ENCODE measurements at places on chromosomes 12 and 14. TPM values are rescaled to one million over a fixed set of nuclear protein-coding genes. Genes with fewer than 3 reads are reported as not detected.

DNA sequence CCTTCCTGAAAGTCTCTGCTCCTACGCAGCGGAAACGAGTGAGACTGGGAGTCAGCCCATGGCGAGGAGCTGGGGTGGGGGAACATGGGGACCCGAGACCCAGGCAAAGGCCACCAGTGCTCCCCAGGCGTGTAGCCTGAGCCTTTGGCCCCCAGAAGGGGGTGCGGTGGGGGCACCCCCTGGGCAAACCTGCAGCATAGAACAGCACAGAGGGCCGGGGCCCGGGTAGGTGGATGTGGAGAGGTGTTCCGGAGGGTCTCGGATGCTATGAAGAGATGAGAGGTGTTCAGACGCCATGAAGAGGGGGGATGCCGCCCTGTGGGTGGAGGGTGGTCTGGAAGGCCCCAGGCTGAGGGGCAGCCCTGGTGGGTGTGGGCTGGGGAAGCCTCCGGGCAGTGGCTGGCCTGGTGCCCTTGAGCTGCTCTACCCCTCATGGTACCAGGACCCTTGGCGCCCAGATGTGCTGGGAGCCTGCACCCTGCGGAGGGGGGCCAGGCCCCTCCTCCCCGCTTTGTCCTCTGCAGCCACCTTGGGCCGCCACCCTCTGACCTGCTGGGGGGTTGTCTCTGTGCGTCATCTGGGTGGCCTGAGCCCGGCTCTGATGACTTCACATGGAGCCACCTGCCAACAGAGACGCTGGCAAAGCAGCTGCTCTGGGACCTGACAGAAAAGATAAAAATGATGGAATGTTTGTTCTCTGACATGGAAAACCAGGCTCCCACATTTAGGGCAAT lies 83.4 kb downstream of the KIF26A start:
- no peak for DNase-seq

- DNase-seq, result no peak
These were observed 81.9 kb upstream of the REP15 start for GRCh38 chr12:27614386-27614785.

DNA sequence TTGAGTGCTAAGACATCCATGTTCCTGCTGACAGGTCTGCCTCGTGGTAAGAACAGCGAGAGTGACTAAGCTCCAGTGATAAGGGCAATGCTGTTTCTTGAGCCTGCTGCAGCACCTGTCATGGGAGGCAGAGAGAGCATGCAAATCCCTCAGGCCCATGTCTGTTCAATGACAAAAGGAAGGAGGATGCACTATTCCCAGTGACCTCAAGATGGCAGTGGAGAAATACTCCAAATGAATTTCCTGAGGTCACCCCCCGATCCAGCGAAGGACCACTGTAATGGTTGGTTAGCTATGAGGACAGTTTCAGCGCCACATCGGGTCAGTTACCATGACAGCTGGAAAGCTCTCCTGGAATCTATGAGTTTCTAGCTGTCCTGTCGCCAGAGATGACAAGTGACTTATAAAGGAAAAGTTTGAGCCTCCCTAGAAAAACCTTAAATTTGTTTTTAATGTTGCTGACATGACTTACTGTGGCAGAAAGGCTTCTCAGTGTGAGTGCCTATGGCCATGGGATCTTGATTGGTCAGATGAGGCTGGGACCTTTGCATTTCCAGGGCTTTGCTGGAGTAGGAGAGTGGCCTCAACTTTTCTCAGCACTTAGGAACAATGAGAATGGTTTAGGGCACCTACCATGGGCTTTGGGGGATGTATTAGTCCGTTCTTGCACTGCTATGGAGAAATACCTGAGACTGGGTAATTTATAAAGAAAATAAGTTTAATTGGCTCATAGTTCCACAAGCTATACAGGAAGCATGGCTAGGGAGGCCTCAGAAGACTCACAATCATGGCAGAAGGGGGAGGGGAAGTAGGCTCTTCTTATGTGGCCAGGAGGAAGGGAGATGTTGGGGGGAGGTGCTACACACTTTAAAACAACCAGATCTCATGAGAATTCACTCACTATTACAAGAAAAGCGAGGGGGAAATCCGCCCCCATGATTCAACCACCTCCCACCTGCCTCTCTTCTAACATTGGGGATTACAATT lies 88.0 kb upstream of the TMEM260 start:
- no peak for DNase-seq

DNA sequence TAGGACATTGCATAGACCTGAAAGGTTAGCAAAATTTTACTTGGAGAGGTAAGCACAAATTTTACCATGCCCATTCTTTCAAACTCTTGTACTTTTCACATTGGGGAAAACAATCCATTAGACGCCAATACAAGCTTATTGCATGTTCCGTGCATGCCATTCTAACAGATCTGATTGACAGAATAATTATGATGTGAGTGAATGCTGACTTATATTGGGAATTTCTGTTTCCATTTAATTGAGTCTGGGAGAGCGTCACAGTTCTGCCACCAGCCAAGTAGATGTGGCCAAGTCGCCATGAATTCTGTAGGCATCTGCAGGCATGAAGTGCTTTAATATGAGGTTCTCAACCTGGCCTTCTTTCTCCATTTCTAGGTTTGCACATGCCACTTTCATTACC lies 1097.4 kb downstream of the VRK1 start:
- DNase-seq, result no peak

DNA sequence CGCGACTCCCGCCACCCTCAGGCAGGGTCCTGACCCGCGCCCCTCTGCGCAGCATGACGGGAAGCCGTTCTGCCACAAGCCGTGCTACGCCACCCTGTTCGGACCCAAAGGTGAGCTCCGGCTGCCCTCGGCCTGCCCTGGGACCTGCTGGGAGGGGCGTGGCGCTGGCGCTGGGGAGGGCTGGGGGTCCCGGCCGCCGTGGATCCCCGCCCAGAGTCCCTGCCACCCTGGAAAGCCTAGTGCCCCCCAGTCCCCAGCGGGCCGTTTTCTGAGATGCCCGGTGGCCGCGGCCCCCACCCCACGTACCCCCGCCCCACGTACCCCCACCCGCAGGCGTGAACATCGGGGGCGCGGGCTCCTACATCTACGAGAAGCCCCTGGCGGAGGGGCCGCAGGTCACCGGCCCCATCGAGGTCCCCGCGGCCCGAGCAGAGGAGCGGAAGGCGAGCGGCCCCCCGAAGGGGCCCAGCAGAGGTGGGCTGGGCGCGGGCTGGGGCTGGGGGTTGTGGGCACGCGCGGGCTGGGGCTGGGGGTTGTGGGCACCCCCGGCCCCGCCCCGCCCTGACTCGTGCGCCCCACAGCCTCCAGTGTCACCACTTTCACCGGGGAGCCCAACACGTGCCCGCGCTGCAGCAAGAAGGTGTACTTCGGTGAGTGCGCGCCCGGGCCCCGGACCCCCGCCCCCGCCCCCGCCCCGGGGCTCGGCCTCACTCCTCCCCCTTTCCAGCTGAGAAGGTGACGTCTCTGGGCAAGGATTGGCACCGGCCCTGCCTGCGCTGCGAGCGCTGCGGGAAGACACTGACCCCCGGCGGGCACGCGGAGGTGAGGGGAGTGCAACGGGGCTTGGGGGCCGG lies 4.0 kb downstream of the CRIP2 start:
- no peak for DNase-seq

- DNase-seq, result no peak
These were observed 86.9 kb downstream of the SPTSSA start for GRCh38 chr14:34374998-34375740.

DNA sequence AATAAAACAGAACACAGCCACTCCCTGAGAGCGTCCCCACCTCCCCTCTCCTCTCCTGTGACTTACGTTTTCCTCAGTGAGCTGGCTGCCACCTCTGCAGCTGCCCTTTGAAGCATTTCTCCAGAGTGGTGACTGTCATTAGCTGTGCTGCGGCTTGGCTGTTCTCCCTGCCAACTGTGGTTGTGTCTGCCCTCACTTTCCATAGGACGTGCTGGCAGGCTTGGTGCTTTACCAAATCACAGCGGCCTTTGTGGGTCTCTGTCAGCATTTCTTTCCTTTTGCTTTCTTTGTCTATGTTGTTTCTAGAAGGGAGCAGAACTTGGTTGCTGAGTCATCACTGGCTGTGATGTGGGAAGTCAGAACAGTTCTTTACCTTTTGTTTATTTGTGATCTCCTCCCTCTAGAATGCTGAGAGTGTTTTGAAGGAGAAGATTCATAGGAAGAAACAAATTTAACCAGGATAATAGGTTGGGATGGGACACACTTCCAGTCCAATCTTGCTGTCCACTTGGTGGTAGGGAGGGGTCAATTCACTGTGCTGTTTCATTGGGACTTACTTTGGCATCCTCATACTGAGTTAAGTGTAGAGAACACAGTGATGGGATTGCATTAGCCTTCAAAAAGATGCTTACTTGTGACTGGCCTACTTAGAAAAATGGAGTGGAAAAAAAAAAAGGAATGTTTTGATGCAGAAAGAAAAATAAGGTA lies 88.2 kb downstream of the TMX1 start:
- no peak for DNase-seq

DNA sequence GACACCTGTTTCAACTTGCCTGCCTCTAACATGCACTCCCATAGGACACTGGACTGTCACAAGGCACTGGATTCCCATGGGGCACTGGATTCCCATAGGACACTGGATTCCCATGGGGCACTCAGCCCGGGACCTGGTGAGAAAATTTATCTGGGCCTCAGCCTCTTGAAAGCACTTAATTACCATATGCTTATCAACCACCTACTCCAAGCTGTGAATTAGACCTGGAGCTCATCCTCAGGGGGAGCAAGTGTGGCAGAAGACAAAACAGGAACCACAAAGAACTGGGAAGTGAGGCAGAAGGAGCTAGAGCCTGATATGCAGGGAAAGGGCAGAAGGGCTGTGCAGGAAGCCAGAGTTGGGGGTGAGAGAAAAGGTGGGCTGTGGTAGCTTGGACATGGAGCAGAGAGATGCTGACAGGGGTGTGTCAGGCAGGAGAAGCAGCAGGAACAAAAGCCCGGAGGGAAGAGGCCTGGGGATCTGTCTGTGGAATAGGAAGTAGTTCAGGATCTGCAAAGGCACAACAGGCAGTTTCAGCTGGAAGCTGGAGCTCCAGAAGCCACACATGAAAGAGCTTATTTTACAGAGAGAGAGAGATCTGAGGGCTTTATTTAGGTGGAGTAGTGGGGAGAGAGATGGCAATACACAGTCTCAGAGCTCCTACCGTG lies 3.1 kb downstream of the KRT82 start:
- DNase-seq, result no peak

The CYP27B1 gene
- total RNA-seq, result not detected

DNA sequence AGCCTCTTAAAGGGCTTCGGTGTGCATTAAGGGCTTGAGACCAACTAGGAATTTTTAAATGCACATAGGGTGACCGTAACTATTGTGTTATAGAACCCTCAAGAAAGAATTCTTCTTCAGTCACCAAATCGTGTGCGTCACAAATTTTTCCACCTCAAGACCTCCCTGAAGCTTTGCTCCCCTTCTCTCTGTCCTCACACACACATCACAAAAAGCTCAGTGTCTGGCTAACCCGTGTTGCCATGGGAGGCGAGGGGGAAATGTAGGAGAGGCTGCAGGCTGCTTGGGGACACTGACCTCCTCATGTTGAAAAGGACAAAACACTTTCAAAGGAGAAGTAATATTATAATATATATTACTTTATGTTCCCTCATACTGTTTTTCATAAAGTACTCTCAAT lies 10.6 kb downstream of the SSPN start:
- DNase-seq, result no peak

The RNASE3 gene
- not detected for total RNA-seq

The PIANP gene
- total RNA-seq, result not detected

The RPL10L gene
- total RNA-seq, result not detected

GRCh38 chr12:111099186-111099585 lies 178.8 kb upstream of the MYL2 start:
- no peak for DNase-seq

DNA sequence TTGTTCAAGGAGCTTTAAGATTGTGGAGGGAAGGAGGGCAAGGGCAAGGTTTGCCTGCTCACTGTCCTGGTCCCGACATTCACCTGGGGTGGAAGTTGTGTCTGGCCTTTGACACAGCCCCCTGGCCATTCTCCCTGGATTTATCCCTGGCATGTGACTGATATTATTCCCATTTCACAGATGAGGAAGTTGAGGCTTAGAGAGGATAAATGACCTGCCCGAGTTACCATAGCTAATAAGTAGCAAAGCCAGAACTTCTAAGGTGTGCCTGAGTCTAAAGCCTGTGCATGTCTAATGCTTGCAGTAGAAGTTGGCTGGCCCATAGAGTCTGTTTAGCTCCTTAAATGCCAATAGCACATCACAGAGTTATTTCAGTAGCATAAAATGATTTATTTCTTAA lies 720 bp upstream of the FGF6 start:
- DNase-seq, result no peak

- DNase-seq, result no peak
These were observed 67.1 kb upstream of the SINHCAF start for GRCh38 chr12:31393004-31393550.

Measured in ascending aorta (tissue), 2 donors.